Hematopoietic multipotent progenitor cell (in vitro differentiated cells): ENCODE measurements at places on chromosomes 3 and 15. TPM values are rescaled to one million over a fixed set of nuclear protein-coding genes. Genes with fewer than 3 reads are reported as not detected.

DNA sequence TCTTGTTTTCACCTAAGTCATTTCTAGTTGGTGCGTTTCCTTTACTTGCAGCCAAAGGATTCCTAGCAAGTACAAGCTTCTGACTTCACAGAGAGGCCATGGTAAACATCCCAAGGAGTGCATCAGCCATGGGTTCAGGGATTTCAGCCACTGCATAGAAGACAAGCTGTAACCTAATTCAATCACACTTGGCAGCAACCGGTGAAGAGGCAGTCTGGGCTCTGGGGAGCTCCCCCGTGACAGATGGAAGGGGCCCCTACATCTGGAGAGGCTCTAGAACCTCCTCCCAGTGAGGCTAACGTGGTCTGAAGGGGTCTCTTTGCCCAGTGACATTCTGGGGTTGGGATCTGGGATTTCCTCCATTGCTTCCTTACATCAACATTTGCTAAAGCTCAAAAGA is 8.4 kb upstream of the SNRPA1 start:
- DNase-seq, result no peak

DNA sequence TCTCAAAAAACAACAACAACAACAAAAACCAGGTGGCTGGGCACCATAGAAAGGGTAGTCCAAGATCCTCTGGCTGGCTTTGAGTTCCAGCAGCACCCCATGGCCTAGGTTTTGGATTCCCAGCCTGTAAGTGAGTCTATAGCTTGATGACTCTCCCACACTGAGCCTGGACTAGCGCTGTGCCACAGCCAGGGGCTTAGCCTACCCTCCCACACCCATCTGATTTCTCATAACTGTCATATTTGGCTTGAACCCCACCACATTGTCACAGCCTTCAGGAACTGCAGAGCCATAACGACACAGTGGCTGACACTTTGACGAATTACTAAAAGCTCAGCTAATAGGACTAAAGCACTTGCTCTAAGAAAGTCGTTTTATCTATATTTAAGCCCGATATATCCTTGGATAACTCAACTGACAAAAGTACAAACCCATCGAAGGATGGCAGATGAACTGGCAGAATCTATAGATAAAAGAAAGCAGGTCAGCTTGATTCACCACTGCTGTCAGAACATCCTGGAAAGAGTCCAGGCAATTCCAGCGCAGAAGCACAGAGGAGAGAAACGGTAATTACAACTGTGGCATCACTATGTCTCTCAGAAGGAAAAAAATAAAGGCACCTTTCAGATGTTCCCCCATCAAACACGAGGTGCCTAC is 62.1 kb downstream of the HOMER2 start:
- no peak for DNase-seq

DPH6 gene
- 15.6 TPM for total RNA-seq

- DNase-seq, result no peak
Observed at GRCh38 chr3:58175437-58176184, 35.2 kb downstream of the DNASE1L3 start.

ECE2 gene
- total RNA-seq, result not detected

DNA sequence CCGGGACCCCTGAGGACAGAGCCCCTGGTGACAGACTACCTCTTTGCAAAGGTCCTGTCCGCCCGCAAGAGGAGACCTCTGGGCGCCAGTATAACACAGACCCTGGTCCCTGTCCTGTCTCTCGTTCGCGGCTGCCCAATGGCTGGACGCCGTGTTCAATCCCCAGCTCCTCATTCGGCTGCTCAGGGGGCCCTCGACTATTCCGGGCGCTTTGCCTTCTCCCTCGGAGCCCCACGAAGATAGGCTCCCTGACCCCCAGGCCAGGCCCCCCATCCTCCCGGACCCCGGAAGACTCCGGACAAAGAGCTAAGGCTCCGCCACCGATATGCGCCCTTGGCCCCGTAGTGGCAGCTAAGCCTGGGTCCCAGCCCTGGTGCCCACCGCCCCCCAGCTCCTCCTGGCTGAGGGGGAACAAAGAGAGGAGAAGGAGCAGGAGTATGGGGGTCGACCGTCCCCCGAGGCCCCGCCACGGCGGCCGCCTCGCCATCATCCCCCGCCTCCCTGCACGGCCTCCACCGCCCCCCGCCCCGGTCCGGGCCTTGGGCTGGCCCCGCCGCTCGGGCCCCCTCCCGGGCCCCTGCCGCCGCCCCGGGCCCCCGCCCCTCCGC is 437 bp downstream of the CELSR3 start:
- DNase-seq, result no peak

- DNase-seq, result no peak
Observed at GRCh38 chr15:41483115-41483514, 10.6 kb upstream of the ITPKA start.

DNA sequence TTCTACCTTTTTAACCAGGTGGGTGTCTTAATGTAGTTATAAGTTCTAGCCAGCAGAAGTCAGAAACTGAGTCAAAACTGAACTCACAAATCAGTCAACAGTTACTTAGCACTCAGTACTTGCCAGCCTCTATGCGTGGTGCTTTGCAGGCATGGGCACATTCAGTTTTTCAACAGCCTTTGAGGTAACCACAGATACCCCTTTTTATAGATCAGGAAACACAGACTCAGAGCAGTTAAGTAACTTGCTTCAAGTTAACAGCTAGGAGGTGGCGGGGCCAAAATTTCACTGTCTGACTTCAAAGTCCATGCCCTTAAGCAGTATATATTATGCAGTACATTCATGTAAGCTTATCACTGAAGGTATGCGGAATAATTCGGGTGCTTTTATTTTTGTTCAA is 139.4 kb downstream of the FHIT start:
- DNase-seq, result no peak

DNA sequence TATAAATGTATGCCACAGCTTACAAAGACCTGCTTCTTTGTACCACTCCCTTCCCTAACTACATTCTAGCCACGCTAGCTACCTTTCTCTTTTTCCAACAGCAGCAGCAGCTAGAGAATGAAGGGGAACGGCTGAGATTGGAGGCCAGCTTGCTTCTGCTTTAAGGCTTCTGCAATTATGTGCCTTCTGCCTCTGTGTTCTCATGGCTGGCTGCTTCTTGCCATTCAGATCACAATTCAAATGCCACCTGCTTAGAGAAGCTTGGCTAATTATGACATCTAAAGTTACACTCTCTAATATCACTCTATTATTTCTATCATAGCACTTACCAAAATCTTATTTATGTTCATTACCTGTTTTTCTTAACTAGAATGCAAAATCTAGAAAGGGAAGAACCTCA is 95.2 kb downstream of the RYK start:
- no peak for DNase-seq

DNA sequence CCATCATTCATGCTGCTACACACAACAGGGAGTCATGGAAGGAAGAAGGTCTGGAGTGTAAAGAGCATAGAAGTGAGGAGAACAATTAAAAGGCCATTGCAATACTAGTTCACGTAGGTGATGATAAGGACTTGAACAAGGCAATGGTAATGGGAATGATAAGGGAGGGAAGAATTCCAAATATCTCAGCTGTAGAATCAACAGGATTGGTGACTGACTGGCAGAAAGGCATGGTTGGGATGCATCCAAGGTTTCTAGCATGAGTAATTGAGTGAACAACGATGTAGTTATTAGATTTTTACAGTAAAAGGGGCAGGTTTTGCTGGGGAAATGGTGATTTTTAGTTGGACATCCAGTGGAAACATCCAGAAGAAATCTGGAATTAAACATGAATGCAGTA is 2.4 kb upstream of the SEC62 start:
- DNase-seq, result no peak
